Mesenteric fat pad (tissue), 1 donor: ENCODE measurements at places on chromosomes 13 and 19. TPM values are rescaled to one million over a fixed set of nuclear protein-coding genes. Genes with fewer than 3 reads are reported as not detected.

GRCh38 chr19:18417250-18418028 lies 1.8 kb upstream of the SSBP4 start:
- DNase-seq, result peak; percentile 94

DNA sequence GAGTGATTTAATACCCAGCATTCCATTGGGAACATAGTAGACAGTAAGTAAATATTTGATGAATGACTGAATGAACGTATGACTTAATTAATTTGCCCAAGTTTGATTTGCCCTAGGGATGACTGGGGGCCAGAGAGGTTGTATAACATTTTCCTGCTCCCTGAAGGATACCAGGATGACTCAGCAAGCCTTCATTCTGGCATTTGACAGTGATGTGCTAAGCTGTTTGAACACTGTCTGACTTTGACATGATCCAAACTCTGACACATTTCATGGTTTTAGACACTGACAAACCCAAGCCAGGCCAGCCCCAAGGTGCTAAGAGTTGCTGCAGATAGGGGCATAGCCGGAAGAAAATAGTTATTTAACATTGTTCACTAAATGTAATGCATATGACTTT lies 53.4 kb upstream of the KLF12 start:
- DNase-seq, result no peak

DNA sequence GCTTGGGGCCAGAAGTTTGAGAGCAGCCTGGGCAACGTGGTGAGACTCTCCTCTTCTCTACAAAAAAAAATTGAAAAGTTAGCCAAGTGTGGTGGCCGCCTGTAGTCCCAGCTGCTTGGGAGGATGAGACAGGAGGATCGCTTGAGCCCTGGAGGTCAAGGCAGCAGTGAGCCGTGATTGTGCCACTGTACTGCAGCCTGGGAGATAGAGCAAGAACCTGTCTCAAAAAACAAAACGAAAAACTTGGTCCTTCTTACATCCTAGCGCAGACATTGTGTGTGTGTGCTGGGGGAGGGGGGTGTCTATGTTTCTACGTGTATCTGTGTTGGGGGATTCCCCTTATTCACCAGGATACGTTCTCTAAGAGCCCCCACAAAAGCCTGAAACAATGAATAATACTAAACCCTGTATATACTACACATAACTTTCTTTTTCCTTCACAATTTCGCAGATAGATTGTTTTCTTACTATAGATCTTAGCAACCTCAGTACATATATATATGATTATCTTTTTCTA lies 7.9 kb downstream of the AXL start:
- no peak for DNase-seq

DNA sequence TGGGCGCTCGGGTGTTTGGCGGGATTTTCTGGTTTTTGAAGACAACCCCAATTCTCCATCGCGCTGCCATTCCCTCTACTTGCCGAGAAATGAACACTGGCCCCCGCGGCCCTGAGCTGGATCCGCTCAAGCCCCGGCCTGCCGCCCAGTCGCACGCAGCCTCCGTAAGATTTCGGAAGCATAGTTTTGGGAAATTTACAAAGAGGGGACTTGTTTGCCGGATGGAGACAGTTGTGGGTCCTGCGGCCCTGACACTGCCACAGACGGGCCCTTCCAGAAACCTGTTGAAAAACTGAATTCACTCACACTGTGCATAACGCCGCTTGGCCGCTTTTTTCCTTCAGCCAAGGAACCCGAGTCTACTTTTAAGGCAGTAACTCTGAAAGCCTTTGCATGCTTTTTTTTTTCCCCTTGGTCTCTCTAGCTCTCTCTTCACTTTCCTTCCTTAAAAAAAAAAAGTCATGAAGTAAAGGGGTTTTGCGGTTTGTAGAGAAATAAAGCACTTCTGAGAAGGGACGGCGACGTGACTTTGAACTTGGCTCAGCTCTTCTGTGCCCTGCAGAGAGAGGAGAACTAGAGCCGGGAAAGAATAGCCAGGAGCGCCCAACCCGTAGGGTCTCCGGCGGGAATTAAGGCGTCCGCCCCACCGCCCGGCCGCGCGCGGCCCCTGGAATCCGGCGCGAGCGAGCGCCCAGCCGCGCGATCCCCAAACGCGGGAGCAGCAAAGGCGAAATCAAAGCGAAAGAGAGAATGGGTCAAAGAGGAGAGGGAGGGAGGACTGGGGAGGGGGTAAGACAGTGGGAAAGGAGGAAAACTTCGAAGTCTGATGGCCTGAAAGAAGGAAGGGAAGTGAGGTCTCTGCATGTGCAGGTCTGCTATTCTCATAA lies 3.4 kb upstream of the ZIC2 start:
- no peak for DNase-seq

GRCh38 chr13:50611117-50611781 lies 232.2 kb downstream of the DLEU7 start:
- no peak for DNase-seq

DNA sequence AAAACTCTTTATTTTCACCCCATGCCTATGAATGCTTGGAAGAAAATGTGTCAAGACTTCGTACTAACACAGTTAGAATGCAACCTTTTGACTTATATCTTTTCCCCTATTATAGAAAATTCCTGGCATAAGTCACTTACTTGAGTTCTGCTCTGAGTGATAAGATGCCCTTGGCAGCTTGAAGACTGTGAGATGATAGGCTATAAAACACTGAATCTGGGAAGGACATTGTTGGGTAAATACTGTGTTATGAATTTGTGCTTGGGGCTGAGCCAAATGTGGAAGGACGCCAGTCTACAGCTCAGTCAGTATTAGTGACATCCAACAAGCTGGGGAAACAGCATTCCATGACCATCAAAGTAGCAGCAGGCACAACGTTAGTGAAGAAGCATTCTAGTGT lies 368.0 kb upstream of the SGCG start:
- no peak for DNase-seq

DNA sequence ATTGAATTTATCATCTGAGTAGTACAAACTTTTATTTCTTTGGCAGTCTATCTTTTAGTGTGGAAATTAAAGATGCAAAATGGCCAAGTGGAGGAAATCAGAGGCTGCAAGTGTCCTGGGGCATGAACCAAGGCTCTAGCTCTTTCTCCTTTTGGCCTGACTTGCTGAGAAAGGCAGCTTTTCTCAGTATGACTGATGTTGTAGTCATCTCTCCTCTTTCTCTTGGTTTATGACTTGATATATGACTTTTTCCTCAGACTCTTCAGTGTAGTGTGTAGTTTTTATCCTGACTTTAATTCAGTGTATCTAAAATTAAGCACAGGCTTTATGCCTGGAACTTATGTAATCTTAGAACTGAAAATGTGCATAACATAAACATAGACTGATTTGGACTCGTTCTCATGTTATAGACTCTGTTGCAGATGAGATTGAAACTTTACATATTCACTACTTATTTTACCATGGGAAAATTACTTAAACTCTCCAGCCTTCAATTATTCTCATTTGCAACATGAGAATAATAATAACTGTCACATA lies 65.7 kb downstream of the SLITRK5 start:
- DNase-seq, result no peak

GRCh38 chr13:93227280-93227877 lies 772 bp downstream of the GPC6 start:
- DNase-seq, result no peak

- DNase-seq, result no peak
These were observed 16.1 kb upstream of the SPART start for GRCh38 chr13:36362251-36362650.

GRCh38 chr13:81760316-81760715 lies 1419.4 kb upstream of the SPRY2 start:
- no peak for DNase-seq

GRCh38 chr13:75327135-75327510 lies 154.8 kb downstream of the TBC1D4 start:
- DNase-seq, result no peak

GRCh38 chr19:55640043-55640576 lies 692 bp upstream of the ZNF580 start:
- DNase-seq, result no peak

GRCh38 chr13:99979453-99980200 lies 2.0 kb upstream of the ZIC2 start:
- peak; percentile 87 for DNase-seq

- no peak for DNase-seq
These were observed 726 bp upstream of the TGFB1 start for GRCh38 chr19:41354343-41354953.

DNA sequence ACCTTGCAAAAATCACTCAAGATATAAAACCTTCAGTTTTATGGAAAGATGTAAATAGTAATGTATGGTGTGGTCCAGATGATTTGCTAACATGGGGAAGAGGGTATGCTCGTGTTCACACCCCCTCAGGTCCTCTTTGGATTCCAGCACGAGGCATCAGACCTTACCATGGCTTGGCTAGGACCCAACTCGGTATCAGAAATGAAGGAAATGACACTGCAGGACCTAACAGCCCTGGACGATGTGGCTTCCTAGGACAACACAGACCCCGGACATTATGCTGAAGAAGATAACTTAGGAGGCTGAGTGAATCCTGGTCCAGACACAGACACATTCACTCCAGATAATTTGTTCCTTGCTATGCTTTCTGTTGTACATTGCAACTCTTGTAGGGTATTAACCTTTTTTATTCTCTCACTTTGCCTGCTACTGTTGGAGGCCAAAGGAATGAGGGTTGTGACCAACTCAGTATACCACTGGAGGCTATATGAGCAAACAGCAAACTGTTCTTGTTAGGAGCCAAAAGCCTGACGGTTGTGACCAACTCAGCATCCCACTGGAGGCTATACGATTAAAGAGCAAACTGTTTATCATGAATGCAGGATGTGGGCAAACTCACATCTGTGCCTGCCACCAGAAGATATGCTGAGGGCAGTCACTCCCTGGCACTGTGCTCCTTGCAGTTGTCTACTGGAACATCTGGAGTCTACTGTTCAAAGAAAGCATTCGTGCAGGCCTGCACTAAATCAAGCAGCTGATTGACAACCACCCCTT lies 121.7 kb downstream of the ZNF429 start:
- DNase-seq, result no peak

DNA sequence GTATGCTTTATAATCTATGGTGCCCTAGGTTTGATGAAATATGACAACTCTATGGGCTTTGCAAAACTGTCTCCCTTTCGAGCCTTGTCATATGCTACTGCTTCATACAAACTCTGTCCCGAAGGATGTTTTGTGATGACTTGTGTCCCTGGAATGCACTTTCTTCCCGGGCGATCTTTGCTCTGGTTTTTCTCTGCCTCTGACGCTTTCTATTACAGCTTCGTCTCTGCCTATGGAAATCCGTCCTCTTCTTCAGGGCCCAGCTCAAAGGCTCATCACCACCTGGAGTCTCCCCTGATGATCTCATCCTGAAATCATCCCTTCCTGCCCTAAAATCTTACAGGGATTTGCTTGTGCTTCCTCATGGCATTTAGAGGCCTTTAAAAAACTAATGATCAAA lies 191.5 kb upstream of the KL start:
- peak; percentile 30 for DNase-seq

GRCh38 chr13:66992183-66992582 lies 238.0 kb downstream of the PCDH9 start:
- no peak for DNase-seq

DNA sequence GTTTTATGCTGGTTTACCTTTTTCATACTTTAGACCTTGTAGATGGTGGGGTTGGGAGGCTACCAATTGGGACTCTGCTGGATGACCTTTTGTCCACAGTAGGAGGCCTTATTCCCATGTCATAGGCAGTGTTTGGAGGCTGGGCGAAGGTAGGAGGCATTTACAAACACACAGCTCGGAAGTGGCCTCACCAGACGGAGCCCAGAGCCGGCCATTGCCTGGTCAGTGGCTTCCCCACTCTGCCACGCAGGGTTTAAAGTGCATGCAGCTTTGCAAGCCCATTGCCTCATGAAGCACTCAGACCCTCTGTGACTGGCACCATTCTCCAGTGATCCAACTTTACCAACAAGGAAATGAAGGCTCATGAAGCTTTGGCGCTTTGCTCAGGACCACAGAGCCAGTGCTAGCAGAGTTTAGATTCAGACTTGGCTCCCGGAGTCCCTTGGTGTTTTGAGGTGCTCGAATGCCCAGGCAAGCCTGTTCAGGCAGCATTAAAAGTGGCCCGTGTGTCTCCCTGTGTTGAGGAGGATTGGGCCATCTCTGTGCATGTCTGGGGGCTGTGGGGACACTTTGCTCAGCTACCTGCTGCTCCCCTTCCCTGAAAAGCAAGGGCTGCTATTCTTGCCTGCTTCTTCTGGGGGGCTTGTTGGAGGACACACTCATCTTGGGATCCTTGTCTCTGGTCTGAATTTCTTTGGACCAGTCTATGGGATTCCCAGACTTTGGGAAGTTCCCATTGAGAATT lies 148.7 kb downstream of the ZNF536 start:
- no peak for DNase-seq

- no peak for DNase-seq
These were observed 8.9 kb upstream of the AMER2 start for GRCh38 chr13:25180775-25181537.

- no peak for DNase-seq
These were observed 205.1 kb downstream of the DACH1 start for GRCh38 chr13:71661921-71662320.

DNA sequence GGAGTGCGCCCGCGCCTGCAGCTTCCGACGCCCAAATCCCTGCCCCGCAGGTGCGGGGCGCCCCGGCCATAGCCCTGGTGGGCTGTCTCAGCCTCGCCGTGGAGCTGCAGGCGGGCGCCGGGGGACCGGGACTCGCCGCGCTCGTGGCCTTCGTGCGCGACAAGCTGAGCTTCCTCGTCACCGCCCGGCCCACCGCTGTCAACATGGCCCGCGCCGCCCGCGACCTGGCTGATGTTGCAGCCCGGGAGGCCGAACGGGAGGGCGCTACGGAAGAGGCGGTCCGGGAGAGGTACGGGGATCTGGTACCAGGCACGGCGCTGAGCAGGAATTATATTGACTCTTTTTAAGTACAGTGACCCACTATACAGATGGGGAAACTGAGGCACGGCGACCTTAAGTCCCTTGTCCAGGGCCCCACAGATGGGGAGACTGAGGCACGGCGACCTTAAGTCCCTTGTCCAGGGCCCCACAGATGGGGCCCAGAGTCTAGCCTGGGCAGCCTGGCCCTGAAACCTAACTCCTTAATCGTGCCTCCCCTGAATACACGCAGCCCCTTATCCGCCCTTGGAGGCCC lies 586 bp downstream of the MRI1 start:
- no peak for DNase-seq

DNA sequence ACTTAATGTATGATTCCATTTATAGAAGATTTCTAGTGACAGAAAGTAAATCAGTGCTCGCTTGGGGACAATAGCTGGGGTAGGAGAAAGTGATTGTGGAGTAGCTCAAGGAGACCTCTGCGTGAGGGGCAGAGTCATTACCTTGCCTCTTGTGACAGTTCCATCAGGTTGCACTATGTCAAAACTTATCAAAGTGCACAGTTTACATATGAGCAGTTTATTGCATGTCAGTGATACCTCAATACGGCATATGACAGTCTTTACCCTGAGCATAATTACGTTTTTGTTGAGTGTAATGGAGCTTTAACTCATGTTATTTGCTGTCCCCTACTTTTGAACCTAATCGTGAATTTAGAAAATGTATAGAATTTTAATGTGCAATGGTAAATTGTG lies 15.0 kb downstream of the ARHGEF7 start:
- DNase-seq, result no peak

GRCh38 chr19:35845215-35846037 lies 6.9 kb downstream of the NPHS1 start:
- no peak for DNase-seq

ERICH4 gene
- not detected for total RNA-seq

ZNF99 gene
- total RNA-seq, result 0.10 TPM

AKAP8L gene
- 63.8 TPM for total RNA-seq

LILRA1 gene
- total RNA-seq, result 3.7 TPM

CGB3 gene
- not detected for total RNA-seq

ACTMAP gene
- total RNA-seq, result 5.6 TPM

LSM7 gene
- total RNA-seq, result 49.6 TPM

CGB8 gene
- not detected for total RNA-seq

CFAP97D2 gene
- total RNA-seq, result not detected

DOCK6 gene
- 119 TPM for total RNA-seq

CAPNS1 gene
- 647 TPM for total RNA-seq

LRRC63 gene
- total RNA-seq, result 0.19 TPM

C5AR1 gene
- total RNA-seq, result 135 TPM

FUT2 gene
- 0.19 TPM for total RNA-seq
